ENCODE measurements at places on chromosomes 3 and 15. TPM values are rescaled to one million over a fixed set of nuclear protein-coding genes. Genes with fewer than 3 reads are reported as not detected.

DOCK3 gene
- 18.7 TPM for polyA plus RNA-seq

GTF2E1 gene
- polyA plus RNA-seq: 25.1 TPM

AGBL1 gene
- 0.12 TPM for polyA plus RNA-seq

FAM131A gene
- 141 TPM for polyA plus RNA-seq

CSK gene
- polyA plus RNA-seq: 40.5 TPM

TICRR gene
- polyA plus RNA-seq: 0.36 TPM

PLA1A gene
- not detected for polyA plus RNA-seq

CAND2 gene
- polyA plus RNA-seq: 21.8 TPM

GADL1 gene
- not detected for polyA plus RNA-seq

TKT gene
- polyA plus RNA-seq: 194 TPM
